Spleen (tissue), 13 donors: ENCODE measurements at places on chromosomes 4 and X. TPM values are rescaled to one million over a fixed set of nuclear protein-coding genes. Genes with fewer than 3 reads are reported as not detected.

DNA sequence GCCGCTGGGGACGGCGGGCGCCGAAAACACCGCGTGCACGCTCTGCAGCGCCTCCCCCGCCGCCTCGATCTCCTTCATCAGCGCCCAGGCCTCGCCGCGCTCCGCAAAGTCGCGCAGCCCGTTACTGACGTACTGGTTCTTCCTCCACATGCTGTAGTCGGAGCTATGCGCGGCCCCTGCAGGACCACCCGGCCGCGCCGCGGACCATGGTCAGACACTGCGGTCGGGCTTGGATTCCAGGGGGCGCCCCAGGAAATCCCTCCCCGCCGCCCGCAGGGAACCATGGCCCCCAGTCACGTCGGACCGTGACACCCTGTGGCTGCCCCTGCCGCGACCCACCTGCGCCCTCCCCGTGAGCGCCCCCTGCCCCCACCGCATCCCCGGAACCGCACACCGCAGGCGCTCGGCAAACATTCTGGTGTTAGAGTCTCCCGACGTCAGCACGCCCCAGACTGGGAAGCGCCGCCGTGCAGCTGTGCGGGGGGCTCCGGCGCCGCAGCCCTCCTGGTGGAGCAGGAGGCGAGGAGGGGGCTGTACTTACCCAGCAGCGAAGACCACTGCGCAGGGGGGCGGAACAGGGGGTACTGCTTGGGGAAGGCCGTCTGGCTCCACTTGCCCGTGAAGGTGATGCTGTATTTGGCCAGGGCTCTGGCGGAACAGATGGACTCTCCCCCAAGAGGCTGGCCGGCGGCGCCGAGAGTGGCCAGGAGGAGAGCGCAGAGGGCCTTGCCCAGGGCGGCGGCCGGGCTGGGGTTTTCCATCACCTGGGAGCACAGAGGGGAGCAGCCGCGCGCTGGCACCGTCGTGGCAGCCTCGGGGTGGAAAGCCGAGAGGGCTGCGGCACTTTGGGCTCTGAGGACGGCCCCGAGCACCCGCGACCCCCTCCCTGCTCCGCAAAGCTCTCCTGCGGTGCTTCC, 814 bp downstream of the SPON2 start:
- DNase-seq: peak; percentile 88
- H3K36me3 ChIP-seq: no peaks in the 10 kb centered on the region
- H3K27ac ChIP-seq: peak overlapping the region; percentile 76
- H3K27me3 ChIP-seq: peaks cover 30% of the 10 kb centered on the region
- H3K4me1 ChIP-seq: peaks cover 13% of the 10 kb centered on the region
- peak overlapping the region; percentile 36 for H3K4me3 ChIP-seq

GRCh38 chr4:115852767-115853091, 739.3 kb upstream of the NDST4 start:
- no peak overlapping the region for H3K4me3 ChIP-seq
- H3K27me3 ChIP-seq: no peaks in the 10 kb centered on the region
- no peaks in the 10 kb centered on the region for H3K36me3 ChIP-seq
- H3K27ac ChIP-seq: no peak overlapping the region
- H3K4me1 ChIP-seq: no peaks in the 10 kb centered on the region

DNA sequence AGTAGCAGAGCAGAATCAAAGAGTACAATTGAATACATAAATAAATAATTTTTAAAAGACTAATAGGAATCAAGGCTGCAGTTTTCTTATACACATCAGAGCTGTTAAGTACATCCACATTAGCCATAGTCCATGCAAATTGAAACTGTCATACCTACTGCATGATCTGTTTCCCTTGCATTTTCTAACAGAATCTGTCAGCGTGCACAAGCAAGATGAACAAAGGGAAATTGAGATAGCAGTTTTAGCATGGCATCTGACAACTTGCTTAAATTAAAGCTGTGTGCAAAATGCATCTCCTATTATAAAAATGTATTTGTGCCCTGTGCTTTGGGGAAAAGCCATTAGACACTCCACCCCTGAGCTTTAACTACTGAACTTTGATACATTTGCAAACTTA, 703.5 kb upstream of the GRID2 start:
- H3K4me3 ChIP-seq: no peak overlapping the region
- H3K27ac ChIP-seq: no peak overlapping the region
- H3K27me3 ChIP-seq: no peaks in the 10 kb centered on the region

GRCh38 chr4:142567620-142568451, 278.3 kb downstream of the INPP4B start:
- no peaks in the 10 kb centered on the region for H3K27me3 ChIP-seq
- peak overlapping the region; percentile 29 for H3K27ac ChIP-seq
- DNase-seq: no peak
- no peaks in the 10 kb centered on the region for H3K36me3 ChIP-seq
- H3K4me3 ChIP-seq: no peak overlapping the region
- peaks cover 5% of the 10 kb centered on the region for H3K4me1 ChIP-seq

NKX3-2 gene
- 0.83 TPM for polyA plus RNA-seq

DNA sequence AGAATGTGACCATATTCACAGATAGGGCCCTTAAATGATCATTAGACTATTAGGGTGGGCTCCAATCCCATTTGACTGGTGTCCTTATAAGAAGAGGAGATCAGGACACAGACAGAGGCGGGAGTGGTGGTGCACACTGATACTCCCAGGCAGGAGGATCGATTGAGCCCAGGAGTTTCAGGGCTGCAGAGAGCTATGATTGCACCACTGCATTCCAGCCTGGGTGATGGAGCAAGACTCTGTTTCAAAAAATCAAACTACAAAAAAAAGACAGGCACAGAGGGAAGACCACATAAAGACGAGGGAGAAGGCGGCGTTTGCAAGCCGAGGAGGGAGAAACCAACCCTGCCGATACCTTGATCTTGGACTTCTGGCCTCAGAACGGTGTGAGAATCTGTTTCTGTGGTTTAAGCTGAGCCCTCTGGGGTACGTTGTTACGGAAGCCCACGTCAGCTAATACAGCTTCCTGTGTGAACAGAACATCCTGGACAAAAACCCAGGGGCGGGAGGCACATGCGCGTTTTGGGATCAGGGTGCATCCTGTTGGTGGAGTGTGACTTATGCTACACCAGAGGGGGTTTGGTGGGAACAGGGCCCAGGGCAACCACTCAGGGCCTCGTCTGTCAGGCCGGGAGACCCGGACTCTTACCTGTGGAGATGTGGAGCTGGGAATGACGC, 211.8 kb upstream of the PSAPL1 start:
- peaks cover 9% of the 10 kb centered on the region for H3K4me1 ChIP-seq
- no peaks in the 10 kb centered on the region for H3K27me3 ChIP-seq
- no peak overlapping the region for H3K4me3 ChIP-seq
- H3K27ac ChIP-seq: no peak overlapping the region
- no peak for DNase-seq

GRCh38 chr4:6192245-6192644, 8.1 kb downstream of the JAKMIP1 start:
- no peak overlapping the region for H3K4me3 ChIP-seq
- no peaks in the 10 kb centered on the region for H3K4me1 ChIP-seq
- no peak overlapping the region for H3K27ac ChIP-seq
- peaks cover under 1% of the 10 kb centered on the region for H3K27me3 ChIP-seq

- H3K27me3 ChIP-seq: no peaks in the 10 kb centered on the region
- no peaks in the 10 kb centered on the region for H3K4me1 ChIP-seq
- H3K36me3 ChIP-seq: no peaks in the 10 kb centered on the region
- no peak overlapping the region for H3K27ac ChIP-seq
These were observed 413.1 kb downstream of the PDGFC start for GRCh38 chr4:156558373-156559025.

FAT1 gene
- polyA plus RNA-seq: 0.87 TPM

GRCh38 chrX:40552768-40553167, 28.0 kb upstream of the ATP6AP2 start:
- no peaks in the 10 kb centered on the region for H3K4me1 ChIP-seq
- no peak overlapping the region for H3K4me3 ChIP-seq
- DNase-seq: no peak

GRCh38 chr4:101018836-101019235, 328.5 kb downstream of the PPP3CA start:
- DNase-seq: no peak
- no peak overlapping the region for H3K4me3 ChIP-seq
- peaks cover 33% of the 10 kb centered on the region for H3K4me1 ChIP-seq

NHS gene
- 0.41 TPM for polyA plus RNA-seq

DNA sequence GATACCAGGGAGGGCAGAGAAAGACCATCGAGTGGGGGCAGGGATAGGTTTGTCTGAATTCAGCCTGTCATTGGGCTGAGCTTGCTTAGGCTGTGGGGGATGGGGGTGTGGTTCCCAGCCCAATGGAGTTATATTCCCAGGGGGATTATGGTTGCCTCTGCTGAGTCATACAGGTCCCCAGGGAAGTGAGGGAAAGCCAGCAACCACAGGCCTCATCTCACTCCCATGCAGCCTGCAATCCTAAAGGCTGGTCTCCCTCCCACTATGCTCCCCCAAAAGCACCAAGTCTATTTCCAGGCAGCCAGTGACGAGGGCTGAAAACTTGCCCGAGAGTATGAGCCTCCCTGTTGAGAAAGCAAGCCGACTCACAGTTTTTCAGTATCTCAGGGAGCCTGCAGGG, 39.3 kb downstream of the AFM start:
- H3K4me3 ChIP-seq: no peak overlapping the region
- H3K27me3 ChIP-seq: no peaks in the 10 kb centered on the region
- H3K4me1 ChIP-seq: no peaks in the 10 kb centered on the region
- H3K36me3 ChIP-seq: no peaks in the 10 kb centered on the region
- H3K27ac ChIP-seq: no peak overlapping the region

DNA sequence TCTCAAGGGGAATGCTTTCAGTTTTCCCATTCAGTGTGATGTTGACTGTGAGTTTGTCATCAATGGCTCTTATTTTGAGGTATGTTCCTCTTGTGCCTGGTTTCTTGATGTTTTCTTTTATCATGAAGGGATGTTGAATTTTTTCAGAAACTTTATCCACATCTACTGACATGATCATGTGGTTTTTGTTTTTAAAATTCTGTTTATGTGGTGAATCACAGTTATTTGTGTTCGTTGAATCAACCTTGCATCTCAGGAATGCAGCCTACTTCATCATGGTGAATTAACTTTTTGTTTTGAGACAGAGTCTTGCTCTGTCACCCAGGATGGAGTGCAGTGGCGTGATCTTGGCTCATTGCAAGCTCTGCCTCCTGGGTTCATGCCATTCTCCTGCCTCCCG, 263.1 kb upstream of the KLF3 start:
- no peak overlapping the region for H3K27ac ChIP-seq
- no peaks in the 10 kb centered on the region for H3K36me3 ChIP-seq
- no peak overlapping the region for H3K4me3 ChIP-seq
- H3K4me1 ChIP-seq: no peaks in the 10 kb centered on the region

GRCh38 chr4:121375262-121375661, 5.6 kb downstream of the QRFPR start:
- H3K27me3 ChIP-seq: peaks cover 54% of the 10 kb centered on the region
- no peak overlapping the region for H3K27ac ChIP-seq
- no peaks in the 10 kb centered on the region for H3K36me3 ChIP-seq
- H3K4me3 ChIP-seq: no peak overlapping the region
- H3K4me1 ChIP-seq: no peaks in the 10 kb centered on the region

GRCh38 chrX:85375333-85375738, 4.1 kb downstream of the POF1B start:
- no peak for DNase-seq
- no peaks in the 10 kb centered on the region for H3K4me1 ChIP-seq
- H3K27ac ChIP-seq: no peak overlapping the region
- no peak overlapping the region for H3K4me3 ChIP-seq

F11 gene
- polyA plus RNA-seq: not detected

GRCh38 chr4:143375326-143376073, 38.8 kb downstream of the GAB1 start:
- H3K27ac ChIP-seq: no peak overlapping the region
- DNase-seq: peak; percentile 81
- no peaks in the 10 kb centered on the region for H3K27me3 ChIP-seq
- no peak overlapping the region for H3K4me3 ChIP-seq

DNA sequence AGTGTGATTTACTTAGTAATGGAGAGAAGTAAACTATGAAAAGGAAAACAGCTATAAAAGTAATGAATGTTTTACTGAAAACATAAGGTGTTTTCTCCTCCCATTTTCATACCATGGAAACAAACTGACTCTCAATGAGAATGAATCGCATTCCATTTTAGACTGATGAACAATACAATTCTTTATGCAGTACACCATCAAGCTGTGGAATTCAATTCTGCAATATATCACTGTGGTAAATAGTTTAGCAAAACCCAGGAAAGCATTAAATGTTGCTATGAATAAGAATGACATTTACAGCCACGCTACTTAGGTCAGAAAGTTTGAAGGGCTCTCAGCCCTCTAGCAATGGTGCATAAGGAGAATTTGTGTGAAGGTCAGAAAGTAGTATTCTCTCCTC, 7.4 kb downstream of the DCAF8L2 start:
- no peak overlapping the region for H3K27ac ChIP-seq
- H3K4me1 ChIP-seq: no peaks in the 10 kb centered on the region
- no peaks in the 10 kb centered on the region for H3K36me3 ChIP-seq
- H3K4me3 ChIP-seq: no peak overlapping the region

DNA sequence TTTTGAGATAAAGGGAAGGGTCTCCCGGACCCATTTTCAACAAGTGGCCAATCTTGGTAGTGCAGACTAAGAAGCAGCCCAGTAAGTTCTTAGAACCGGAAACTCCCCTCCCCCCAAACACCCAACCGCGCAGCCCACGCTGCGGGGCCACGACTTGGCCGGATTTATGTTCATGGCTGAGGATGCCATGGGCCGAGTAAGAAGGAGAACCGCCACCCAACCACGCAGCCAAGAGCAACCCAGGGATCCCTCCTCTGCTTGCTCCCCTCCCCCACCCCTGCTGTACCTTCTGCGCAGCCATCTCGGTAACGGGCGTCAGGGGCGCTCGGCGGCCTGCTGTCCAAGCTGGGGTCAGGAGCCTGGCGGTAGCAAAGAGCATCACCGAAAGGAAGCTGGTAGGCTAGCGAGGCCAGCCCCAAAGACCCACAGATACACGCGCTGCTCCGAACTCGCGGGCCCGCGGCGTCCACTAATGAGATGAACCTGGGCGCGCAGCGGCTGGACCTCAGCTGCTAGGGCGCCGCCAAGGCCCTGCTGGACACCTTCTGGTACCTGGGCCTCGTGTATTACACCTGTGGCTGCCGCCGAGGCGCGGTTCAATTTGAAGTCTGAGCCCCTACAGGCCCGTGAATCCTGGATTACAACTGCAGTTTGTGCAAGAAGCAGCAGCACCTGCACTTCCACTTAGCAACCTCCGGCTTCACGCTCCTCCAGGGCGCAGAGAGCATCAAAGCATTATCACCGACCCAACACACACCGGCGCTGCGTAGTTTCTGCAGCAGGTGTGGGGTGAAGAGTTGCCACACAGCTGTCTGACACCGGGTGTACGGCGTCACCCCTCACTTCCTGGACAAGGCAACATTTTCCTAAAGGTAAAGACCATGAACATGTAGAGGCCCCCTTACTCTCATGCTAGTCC, 63.4 kb downstream of the NUDT10 start:
- DNase-seq: peak; percentile 81
- no peaks in the 10 kb centered on the region for H3K36me3 ChIP-seq
- no peaks in the 10 kb centered on the region for H3K4me1 ChIP-seq

GRCh38 chrX:75365243-75365975, 91.5 kb downstream of the UPRT start:
- no peak overlapping the region for H3K4me3 ChIP-seq
- no peaks in the 10 kb centered on the region for H3K27me3 ChIP-seq
- no peaks in the 10 kb centered on the region for H3K36me3 ChIP-seq

- no peak for DNase-seq
- H3K27ac ChIP-seq: no peak overlapping the region
- H3K36me3 ChIP-seq: no peaks in the 10 kb centered on the region
- H3K4me1 ChIP-seq: peaks cover 2% of the 10 kb centered on the region
- no peaks in the 10 kb centered on the region for H3K27me3 ChIP-seq
- no peak overlapping the region for H3K4me3 ChIP-seq
These were observed 171.2 kb downstream of the PPP3CA start for GRCh38 chr4:101175896-101176676.

GRCh38 chr4:37594099-37594498, 92.1 kb downstream of the RELL1 start:
- no peaks in the 10 kb centered on the region for H3K36me3 ChIP-seq
- H3K27me3 ChIP-seq: no peaks in the 10 kb centered on the region
- DNase-seq: no peak
- no peaks in the 10 kb centered on the region for H3K4me1 ChIP-seq
